ENCODE measurements at places on chromosomes 5 and 9.

- no peak for DNase-seq
Measured at GRCh38 chr9:1366276-1366675, 316.1 kb downstream of the DMRT2 start.

DNA sequence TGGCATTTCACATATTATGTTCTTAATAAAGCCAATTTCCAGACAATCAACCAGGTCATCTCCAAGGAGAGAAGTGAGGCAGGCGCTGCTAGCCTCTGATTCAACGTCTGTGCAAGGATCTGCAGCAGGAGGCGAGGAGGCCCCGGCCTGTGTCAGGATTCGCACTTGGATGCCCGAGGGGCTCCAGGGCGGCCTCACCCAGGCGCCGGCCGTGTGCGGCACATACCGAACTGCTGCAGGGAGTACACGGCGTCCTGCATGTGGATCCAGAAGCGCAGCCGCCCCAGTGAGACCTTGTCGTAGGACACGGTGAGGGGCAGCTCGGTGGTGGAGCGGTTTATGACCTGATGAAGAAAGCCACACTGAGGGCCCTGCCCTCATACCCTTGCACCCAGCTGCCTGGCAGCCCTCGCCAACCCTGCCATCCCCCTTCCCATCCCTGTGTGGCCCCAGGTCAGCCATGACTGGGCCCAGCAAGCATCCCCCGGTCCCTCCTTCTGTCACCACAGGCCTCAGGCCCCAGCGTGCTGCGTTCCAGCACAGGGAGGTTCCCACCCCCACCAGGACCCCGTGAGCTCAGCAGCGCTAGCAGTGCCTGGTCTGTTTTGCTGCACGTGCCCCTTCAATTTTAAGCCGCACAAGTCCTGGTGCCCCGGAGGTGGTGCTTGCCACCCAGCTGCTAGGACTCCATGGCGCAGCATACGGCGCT, 9.9 kb downstream of the CLPTM1L start:
- no peak for DNase-seq

DNA sequence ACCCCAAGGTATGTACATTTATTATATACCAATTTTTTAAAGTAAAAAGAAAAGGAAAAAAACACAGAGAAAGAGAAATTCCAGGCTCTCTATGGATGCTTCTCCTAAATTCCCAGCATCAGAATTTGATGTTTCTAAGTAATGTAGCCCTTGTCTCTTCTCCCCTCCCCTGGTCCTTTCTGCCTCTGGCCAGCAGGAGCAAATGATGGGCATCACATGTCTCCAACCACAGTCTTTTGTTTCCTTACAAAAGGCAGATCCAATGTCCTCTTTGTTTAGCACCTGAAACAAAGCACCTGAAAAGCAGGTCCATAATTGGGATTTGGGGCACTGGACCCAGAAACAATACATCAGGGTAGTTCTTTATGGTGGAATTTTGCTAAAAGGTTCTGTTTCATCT, 50.4 kb upstream of the APC start:
- no peak for DNase-seq

- DNase-seq, result no peak
Measured at GRCh38 chr9:74511333-74511732, 14.2 kb downstream of the RORB start.

- no peak for DNase-seq
Measured at GRCh38 chr5:105817416-105817815, 1853.3 kb downstream of the EFNA5 start.

DNA sequence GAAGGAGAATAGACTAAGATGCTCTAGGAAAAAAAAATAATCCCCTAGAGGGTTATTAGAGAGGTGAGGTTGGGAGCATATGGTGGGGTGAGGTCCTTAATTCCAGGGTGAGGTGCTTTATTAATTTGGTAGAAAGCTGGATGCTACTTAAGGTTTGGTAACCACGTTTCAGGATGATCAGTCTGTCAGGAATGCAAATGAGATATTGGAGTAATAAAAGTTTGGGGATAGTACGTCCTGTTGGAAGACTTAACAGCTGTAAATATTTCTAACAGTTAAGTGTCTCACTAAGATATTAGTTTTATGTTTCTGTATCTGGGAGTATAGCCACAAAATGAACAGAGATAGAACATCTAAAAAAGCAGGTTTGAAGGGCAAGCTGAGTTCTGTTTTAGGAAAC, 578.9 kb downstream of the CETN3 start:
- no peak for DNase-seq
